Stimulated activated CD8-positive, alpha-beta memory T cell treated with anti-CD3 and anti-CD28 coated beads, Interleukin-4, amount 100 ng/mL, for 1 hour (primary cell): ENCODE measurements at places on chromosomes 12 and 14.

- DNase-seq: no peak
Measured at GRCh38 chr12:104505095-104505818, 48.5 kb downstream of the CHST11 start.

DNA sequence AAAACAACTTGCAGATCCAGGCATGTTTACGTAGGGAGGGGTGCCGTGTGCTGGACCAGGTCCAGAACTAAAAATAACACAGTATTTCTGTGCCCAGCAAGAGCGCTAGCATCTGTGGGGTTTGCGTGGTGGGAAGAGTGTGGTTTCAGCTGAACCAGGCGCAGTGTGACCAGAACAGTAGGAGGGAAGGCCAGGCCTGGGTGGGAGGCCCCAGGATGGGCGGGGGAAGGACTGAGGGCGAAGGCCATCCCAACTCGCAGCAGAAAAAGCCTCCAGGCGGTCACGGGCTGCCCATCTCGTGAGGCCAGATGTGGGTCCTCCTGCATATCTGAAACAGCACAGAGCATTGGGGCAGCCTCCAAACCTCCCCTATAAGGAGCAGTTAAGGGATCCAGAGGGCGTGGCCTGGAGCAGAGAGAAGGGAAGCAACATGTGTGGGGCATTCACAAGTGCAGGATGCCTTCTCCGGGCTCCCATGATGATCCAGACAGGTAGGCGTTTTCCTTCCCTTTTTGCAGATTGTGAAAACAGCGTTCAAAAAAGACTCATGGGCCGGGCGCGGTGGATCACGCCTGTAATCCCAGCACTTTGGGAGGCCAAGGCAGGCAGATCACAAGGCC lies 17.8 kb upstream of the CD9 start:
- no peak for DNase-seq

DNA sequence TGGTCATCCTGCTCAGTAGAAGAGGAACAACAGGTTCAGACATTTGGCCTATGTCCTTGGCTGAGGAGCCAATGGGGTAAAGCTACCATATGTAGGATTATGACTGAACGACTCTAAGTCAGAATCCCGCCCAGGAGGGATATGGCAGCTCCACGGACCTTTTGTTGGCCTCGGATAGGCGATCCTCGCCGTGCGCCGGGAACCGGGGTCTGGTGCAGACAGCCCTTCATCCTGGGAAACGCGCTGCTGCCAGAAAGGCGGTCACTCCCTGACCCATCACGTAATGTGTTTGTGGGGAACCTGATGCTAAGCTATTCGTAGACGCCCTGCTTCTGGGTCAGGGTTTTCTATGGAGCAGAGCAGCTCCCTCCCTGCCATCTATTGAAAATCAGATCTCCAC lies 178.9 kb upstream of the ALG10B start:
- no peak for DNase-seq

DNA sequence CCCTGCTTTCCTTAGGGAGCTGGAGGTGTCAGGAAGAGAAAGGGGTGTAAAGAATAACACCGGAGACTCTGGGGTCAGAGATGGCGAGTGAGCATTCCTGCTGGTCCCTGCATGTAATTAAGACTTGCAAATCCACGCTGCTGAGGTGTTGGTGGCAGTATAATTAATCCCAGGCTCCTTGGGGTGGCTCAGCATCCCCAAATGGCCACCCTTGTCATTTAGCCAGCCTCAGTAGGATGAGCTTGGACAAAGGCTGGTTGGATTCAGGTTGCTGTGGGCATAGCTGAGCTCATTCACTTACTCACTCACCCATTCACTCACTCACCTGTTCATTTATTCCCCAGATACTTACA lies 174.4 kb upstream of the RPH3A start:
- no peak for DNase-seq

DNA sequence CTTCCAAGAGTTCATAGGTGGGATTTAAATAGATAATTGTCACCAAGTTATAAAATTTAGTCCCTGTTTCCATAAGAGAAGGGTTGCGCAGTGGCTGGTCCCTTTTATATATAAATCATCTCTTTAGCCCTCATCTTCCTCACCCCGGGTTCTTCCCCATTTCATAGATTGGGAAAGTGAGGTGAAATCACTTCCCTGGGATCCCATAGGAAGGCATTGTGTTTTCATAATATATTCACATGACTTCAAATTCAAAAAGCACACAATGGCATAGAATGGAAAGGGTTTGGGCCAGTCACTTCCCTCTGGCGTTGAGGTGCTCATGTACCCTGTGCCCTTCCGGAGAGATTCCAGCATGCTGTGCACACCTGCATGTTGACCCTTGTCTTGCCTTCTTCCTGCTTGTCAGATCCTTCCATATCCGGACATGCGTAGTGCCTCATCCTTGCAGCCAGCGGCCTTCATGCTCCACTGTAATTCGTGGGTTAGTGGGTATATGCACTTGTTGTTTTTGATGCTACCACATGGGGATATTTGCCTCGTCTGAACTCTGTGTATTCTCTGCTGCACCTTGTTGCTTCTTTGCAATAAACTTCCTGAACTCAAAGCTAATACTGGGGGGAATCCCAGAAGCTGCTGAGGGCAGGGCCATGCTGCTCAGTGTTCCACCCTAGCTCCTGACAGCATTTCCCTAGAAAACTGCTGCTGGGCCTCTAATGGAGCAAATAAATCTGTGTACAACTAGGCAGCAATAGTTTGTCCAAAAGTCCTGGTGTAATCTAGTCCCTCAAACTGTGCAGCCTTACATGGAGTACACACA lies 59.6 kb downstream of the ANAPC7 start:
- DNase-seq: no peak

DNA sequence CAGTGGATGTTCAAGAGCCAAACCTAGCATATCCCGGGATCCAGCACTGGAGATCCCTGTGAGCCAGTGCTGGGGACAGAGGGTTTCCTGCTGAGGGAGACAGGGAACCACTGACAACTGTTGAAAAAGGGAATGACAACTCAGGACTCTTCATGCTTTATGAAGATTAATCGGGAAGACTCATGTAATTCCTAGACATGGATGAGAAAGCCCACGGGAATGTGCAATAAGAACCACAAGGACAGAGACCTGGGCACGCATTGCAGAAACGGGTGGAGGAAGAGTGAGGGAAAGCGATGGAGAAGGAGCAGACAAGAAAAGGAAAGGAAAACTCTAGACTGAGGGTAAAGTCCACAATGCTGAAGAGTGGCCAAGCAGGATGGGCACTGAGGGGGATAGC lies 296.0 kb downstream of the PCNX1 start:
- no peak for DNase-seq

- DNase-seq: no peak
Measured at GRCh38 chr12:54273981-54274380, 5.9 kb downstream of the CBX5 start.

DNA sequence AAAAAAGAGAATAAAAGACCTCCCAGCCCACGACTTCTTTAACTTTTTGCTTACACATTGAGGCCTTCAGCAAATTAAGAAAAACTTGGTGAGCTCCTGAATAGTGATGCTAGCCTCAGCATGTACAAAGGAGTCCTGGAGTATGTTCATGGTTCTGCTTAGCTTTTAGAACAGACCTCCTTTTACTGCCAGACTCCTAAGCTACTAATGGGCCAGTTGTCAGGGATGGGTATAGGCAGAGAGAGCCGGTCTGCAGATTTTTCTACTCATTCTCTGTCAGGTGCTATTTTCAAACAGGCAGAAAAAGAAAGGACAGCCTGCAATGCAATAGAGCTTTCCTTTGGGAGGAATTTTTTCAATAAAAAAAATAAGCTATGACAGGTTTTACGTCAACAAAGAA lies 81.9 kb upstream of the REP15 start:
- DNase-seq: no peak

GRCh38 chr14:79916892-79917291 lies 294.4 kb downstream of the DIO2 start:
- no peak for DNase-seq

- no peak for DNase-seq
Measured at GRCh38 chr14:74483321-74483720, 9.8 kb downstream of the NPC2 start.

DNA sequence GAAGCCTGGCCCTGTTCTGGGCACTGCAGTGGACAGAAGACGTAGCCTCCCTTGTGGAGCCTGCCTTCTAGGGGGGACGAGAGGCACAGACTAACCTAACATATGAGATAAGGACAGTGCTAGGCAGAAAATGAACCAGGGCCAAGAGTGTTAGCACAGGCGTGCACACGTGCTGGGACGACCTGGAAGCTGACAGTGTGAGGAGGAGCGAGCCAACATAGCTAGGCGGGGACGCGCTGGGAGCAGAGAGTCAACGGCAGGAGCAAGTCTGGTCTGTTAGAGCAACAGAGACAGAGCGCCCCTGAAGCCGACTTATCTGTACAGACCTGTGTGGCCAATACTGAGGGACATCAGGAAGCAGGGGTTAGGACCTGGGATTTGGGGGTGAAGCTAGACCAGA lies 8.0 kb downstream of the PXMP2 start:
- DNase-seq: no peak
